Ecto neural progenitor cell (in vitro differentiated cells): ENCODE measurements at places on chromosomes 1 and 21.

- DNase-seq = no peak
Observed at GRCh38 chr1:53454019-53454418, 5.2 kb upstream of the DMRTB1 start.

- no peak for DNase-seq
Observed at GRCh38 chr1:219278288-219278687, 104.6 kb downstream of the LYPLAL1 start.

DNA sequence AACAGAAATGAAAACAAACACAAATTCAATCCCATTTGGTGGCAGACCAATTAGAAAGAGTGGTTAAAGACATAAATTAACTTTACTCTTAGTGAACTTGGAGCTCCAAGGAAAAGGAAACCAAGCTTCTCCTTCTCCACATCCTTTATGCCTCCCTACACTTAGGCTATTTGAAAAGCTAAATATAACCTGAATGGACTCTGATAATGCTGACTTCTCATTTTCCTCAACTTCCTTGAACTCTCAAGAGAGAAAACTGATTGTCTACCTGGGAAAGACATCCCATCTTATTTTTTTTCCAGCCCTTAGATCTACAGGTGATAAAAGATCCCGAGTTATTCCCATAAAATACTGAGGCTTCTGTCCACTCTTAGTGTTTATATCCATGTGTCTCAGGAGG is 178.4 kb upstream of the SPAG17 start:
- no peak for DNase-seq

- no peak for DNase-seq
Observed at GRCh38 chr1:156660752-156661112, 16.5 kb downstream of the NES start.

- DNase-seq = no peak
Observed at GRCh38 chr1:74895411-74895810, 162.5 kb downstream of the TYW3 start.

GRCh38 chr1:96313216-96313615 is 408.4 kb upstream of the PTBP2 start:
- DNase-seq = no peak

GRCh38 chr1:114296413-114296812 is 142.7 kb upstream of the SYT6 start:
- no peak for DNase-seq

GRCh38 chr1:193019442-193020026 is 39.6 kb downstream of the UCHL5 start:
- no peak for DNase-seq

DNA sequence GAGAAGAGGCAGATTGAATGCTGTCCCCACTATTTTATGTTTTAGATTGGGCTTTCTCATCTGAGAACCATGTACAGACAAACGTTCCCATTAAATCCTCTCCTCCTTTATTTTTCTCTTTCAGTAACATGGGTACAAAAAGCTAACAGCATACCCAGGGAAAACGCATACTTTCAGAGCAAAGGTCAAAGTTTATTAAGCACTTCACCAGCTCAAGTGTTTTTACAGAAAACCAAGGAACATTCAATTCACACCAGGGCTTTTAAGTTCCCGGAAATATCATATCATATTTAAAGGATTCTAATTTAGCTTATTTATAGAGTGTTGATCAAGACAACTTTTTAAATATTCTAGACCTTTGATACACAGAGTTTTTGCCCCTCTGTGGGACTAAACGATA is 271.5 kb upstream of the C1orf87 start:
- DNase-seq = no peak

DNA sequence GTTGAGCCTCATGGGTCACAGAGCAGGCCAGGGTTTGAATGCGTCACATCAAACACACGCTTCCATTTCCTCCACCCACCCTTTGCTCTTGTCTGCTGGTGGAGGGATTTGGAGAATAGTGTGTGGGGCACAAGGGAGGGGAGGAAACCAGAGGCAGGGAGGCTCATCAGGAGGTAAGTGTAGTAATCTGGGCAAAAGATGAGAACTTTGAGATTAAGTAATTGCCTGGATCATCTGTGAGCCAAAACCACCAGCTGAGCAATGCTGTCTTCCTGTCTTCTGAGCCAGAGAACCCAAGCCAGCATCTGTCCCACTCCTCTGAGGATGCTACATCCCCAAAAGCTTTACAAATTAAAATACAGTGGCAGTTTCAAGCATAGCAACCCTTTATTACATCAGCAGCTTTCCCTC is 45.2 kb downstream of the C8B start:
- DNase-seq = no peak

DNA sequence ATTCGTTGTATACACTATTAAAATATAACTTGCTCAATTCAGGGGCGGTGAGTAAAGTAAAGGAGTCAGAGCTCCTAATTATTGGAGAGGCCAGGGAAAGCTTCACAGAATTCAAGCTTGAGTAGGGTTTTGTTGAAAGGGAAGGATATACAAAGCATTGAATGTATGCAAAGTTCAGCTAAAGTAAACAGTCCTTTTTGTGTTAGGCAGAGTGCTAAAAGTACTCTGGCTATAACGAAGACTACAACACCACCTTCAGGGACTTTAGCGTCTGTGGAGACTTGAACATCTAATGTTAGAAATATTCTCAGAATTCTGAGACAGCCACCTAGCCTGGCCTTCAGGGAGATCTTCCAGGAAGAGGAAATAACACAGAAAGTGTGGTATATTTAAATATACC is 1.1 kb downstream of the FALEC start:
- DNase-seq = no peak

GRCh38 chr1:44713321-44713781 is 17.6 kb downstream of the RNU5D-1 start:
- DNase-seq = no peak

- no peak for DNase-seq
Observed at GRCh38 chr1:30753660-30754123, 3.9 kb downstream of the LAPTM5 start.

DNA sequence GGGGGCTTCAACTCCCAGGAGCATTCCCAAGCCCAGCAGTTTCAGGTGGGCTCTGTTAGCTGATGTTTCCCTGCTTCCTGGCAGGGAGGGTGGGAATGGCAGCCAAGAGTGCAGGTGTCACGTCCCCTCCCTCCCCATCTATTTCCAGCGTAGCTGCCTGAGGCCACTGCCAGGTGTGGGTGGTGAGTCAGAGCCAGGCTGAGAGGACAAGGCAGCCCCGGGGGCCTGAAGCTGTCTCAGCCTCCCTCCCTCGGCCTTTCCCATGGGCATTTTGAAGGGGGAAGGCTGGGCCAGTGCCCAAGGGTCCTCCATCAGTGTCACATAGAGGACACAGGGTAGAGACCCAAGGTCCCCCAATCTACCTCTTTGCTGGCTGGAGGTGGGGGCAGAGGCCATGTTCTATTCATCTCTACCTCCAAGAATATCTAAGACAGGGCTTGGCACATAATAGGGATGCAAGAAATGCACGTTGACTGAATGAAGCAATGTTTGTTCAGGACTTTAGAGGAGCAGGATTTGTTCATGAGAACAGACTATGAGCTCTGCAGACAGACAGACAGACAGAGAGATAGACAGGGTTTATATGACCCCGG is 34.4 kb upstream of the ID3 start:
- DNase-seq = no peak

GRCh38 chr1:216518844-216519627 is 95.8 kb upstream of the USH2A start:
- no peak for DNase-seq

DNA sequence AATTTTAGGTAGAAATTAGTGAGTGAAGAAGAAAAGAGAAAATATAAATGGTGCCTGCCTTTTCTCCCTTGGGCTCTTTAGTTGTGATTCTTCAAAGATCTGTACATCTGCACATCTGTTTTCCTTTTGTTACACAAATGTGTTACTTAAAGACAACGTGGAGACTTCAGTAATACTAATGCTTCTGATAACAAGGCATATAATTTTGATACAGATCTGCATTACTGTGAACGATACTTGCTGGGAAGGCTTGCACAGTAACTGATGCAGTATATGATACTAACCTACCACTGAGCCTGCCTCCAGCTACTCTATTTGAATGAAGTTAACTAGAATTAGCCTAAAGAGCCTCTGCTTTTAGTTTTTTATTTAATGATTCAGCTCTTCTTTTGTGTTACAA is 244.6 kb downstream of the COL11A1 start:
- DNase-seq = no peak

GRCh38 chr21:46507562-46507961 is 48.9 kb downstream of the DIP2A start:
- no peak for DNase-seq
